Stimulated activated CD4-positive, alpha-beta T cell treated with anti-CD3 and anti-CD28 coated beads, Interleukin-4, amount 100 ng/mL, for 1 hour (primary cell): ENCODE measurements at places on chromosomes 6 and 20.
A peak's percentile ranks its signal among the peaks of the same experiment; 100 is the strongest.

DNA sequence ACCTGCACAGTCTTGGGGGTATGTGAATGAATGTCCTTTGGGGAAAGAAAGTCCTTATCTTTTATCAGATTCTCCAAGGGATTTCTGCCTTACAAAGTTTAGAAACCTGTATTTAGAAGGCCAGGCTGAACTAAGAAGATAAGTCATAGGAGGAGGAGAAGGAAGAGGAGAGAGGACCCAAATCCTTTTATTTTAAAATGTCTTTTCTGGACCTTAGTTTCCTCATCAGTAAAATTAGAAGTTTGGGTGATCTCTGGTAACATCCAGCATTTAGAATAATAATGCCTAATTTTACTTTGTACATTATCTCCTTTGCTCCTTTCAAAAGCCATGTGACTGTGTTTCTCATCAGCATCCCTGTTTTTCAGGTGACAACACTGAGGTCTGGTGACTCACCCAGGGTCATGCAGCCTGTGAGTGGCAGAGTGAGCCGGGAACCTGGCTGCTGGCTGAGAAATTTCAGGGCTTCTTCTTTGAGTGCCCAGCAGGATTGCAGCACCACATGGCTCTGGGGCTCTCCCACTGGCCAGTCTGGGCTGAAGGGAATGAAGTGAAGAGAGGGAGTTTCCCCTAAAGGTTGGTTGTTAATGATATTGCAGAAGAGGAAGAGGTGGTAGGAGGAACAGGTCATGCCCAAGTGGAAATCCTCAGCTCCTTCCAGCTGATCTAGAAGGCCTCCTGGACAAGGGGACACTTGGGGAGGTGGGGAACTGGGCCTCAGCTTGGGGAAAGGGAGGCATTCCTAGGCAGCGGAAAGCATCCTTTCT lies 34.0 kb downstream of the VEGFA start:
- DNase-seq, result no peak

- DNase-seq, result no peak
These were observed 23.6 kb downstream of the DDX43 start for GRCh38 chr6:73418081-73418741.

- no peak for DNase-seq
These were observed 375.2 kb upstream of the MARCKS start for GRCh38 chr6:113481910-113482309.

DNA sequence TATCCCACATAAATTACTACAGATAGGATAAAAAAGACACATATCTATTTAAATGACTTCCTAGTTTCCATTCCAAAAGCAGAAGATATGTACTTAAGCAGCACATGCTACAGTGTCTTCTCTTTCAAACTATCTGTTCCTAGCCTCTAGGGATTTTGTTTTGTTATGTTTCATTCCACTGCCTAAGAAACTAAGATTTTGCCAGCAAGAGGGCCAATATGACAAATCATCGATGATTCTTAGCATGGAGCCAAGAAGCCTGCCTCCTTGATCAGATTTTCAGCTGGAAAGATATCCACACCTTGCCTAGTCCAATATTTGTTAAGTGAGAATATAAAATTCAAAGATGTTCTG lies 7.0 kb downstream of the SNX5 start:
- DNase-seq, result no peak

- DNase-seq, result peak; percentile 80
These were observed 66.5 kb upstream of the IER3 start for GRCh38 chr6:30810813-30811339.

DNA sequence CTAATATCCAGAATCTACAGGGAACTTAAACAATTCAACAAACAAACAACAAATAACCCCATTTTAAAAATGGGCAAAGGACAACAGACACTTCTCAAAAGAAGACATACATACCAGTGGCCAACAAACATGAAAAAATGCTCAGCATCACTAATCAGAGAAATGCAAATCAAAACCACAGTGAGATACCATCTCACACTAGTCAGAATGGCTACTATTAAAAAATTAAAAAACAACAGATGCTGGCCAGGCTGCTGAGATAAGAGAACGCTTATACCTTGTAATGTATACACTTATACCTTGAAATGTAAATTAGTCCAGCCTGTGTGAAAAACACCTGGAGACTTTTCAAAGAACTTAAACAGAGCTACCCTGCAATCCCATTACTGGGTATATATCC lies 166.8 kb downstream of the IBTK start:
- no peak for DNase-seq

- no peak for DNase-seq
These were observed 2.5 kb downstream of the DIDO1 start for GRCh38 chr20:62923669-62924441.

- DNase-seq, result no peak
These were observed 65.5 kb downstream of the PPP1R3G start for GRCh38 chr6:5150551-5151075.

GRCh38 chr6:39440039-39440426 lies 117.5 kb upstream of the KCNK16 start:
- no peak for DNase-seq

DNA sequence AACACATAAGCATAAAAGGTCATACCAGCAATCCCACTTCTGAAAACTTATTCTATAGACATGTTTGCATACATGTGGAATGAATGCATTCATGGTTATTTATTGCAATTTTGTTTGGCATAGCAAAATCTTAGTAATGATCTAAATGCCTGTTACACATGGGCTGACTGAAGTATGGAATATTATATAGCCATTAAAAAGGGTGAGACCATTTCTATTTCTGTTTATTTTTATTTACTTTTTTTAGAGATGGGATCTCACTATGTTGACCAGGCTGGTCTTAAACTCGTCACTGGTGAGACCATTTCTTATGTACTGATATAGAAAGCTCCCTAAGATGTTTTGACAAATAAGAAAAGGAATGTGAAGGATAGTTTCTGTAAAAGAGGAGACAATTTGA lies 14.3 kb upstream of the SCRT2 start:
- DNase-seq, result no peak

DNA sequence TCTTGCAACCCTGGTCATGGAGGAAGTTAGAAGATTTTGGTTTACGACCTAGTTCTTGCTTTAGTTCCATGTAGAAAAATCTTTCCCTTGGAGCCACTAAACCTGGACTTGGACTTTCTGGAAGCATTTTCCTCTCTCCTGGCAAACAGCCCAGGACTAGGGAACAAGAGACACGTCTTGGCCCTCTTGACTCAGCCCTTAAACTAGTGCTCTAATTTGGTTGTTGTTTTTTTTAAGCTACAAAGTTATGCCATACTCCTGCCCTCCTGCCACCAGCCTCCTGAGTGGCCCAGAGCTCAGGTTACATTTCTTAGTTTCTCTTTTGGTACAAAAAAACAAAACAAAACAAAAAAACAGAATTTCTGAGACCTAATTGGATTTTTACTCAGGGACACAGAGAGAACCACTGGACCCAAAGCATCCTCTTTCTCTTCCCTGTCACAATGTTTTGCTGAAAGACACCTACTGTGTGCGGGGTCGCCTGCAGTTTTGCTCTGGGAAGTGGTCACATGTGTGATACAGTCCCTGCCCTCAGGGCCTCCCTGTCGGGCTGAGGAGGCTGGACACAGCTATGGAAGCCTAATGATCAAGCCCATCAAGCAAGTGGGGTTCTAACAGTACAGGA lies 32.3 kb upstream of the SCUBE3 start:
- DNase-seq, result no peak

DNA sequence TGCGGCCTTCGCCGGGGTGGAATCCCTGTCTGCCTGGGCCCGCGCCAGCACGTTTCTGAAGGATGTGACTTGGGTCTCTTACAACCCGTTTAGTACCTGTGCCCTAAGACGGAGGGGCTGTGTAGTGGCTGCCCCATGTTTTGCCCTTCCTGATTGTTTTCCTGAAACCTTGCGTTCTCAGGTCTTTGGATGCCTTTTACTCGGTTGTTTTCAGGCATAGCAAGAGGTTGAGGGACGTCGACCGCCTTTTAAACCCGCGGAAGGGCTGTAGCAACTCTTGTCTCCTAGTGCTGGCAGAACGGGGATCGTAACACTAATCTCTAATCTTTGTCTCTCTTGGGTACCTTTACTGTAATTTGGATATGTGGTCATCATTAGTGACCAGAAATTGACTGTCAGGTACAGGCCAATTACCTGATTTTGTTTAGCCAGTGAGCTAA lies 706 bp upstream of the NANP start:
- no peak for DNase-seq

DNA sequence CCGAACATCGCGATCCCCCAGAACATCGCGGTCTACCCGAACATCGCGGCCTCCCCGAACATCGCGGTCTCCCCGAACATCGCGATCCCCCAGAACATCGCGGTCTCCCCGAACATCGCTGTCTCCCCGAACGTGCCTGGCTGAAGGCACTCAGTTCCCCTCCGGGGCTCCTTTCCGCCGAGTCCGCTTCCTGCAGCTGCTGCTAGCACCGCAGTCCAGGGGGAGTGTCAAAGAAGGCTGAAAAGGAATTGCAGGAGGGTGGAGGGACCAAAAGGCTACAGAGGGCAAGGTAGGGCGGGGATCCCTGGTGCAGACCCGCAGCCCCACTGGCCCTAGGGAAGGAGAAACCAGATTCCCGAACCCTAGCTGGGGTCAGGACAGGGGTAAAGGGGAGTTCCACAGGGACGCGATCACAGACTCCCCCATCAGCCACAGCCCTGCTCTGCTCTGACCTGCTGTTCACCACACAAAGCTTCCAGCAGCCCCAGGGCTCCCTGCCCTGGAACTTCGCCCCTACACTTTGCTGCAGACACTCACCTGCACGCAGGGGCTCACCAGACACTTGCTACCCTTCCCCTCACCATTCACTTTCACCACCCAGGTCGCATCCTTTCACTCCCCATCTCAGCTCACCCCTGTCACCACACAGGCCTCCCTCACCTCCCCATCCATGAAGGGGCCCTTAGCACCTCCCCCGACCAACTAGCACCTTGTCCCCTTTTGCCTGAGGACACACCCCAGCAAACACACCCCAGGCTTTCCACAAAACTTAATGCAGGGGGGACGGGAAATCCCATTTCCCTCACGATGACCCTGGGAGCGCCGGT lies 1.7 kb downstream of the ULBP1 start:
- DNase-seq, result peak; percentile 27

- no peak for DNase-seq
These were observed 5.9 kb downstream of the WRNIP1 start for GRCh38 chr6:2771079-2771478.

GRCh38 chr20:46416421-46416820 lies 10.0 kb upstream of the ELMO2 start:
- DNase-seq, result no peak

- no peak for DNase-seq
These were observed 1.5 kb upstream of the GOPC start for GRCh38 chr6:117603821-117604220.

- peak; percentile 51 for DNase-seq
These were observed 142.6 kb downstream of the ARHGAP18 start for GRCh38 chr6:129567374-129567773.

GRCh38 chr6:113772961-113773360 lies 84.2 kb upstream of the MARCKS start:
- no peak for DNase-seq

- DNase-seq, result no peak
These were observed 29.9 kb upstream of the MTRF1L start for GRCh38 chr6:153032255-153032882.

GRCh38 chr20:62364911-62365736 lies 2.0 kb downstream of the LAMA5 start:
- no peak for DNase-seq

GRCh38 chr6:90168693-90169131 lies 127.9 kb downstream of the BACH2 start:
- no peak for DNase-seq

DNA sequence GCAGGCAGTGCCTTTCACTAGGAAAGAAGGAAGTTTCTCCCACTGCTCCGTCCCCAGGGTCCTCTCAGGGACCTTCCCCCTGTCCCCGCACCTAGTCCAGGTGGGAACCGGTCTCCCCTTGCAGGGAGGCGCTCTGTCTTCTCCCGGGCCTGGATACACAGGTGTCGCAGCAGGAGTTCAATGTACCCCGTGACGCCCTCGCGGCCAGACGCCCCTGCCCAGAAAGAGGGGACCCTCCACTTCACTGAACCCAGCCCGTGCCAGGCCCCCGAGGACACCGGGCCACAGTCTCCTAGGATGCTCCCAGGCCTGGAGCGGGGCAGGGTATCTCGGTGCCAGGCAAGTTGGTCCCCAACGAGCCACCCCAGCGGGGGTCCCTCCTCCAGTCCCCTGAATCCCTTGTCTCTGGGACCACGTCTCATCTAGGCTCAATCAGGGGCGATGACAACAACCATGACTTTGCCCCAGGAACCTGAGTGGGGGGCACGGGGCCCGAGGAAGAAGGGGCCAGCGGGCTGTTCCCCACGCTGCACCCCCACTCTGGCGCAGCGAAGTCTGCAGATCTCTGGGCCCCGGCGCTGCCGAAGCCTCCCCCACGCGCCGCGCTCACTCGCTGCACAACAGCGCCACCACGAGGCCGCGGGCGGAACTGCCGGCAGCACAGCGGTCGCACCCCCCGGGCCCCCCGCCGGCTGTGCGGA lies 103.0 kb downstream of the EDN3 start:
- peak; percentile 78 for DNase-seq

GRCh38 chr6:105352037-105352617 lies 50.8 kb downstream of the PREP start:
- no peak for DNase-seq

- no peak for DNase-seq
These were observed 109.0 kb downstream of the ATG5 start for GRCh38 chr6:106216527-106216926.

DNA sequence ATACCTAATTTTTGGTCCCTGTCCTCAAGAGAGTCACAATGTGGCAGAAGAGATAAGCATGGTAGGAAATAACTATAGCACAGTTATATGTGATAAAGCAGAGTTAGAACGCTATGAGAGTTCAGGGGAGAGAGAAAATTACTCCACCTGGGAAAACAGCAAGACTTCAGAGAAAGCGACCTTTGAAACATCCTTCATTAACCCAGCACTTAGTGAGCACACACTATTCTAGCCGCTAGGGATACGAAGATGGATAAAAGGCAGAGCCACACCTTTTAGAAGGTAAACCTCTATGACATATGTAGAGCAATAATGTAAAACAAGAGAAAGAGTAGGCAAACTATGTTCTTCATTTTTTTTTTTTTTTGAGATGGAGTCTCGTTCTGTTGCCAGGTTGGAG lies 264.3 kb downstream of the PTPRK start:
- no peak for DNase-seq

- DNase-seq, result no peak
These were observed 33.0 kb downstream of the GJA10 start for GRCh38 chr6:89927264-89927663.

DNA sequence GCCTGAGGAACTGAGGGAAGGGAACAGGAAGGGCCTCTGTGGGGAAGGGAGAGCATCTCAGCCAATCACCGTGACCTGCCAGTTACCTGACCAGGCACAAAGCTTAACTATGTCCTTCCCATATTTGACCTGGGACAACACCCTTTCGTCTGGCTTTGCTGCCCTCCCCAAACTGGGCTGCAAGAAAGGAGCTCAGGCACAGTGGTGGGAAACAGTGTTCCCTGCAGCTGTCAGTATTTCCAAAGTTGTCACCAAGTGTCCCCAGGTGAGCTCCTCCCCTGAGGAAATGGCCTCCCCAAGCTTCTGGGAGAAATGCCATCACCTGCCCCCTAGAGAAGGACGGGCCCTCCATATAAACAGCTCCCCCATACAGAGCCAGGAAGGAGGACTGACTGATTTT lies 17.9 kb downstream of the NCR2 start:
- no peak for DNase-seq
